Brain pericyte (primary cell): ENCODE measurements at places on chromosomes 12 and 14.

GRCh38 chr12:4210183-4210582, 63.4 kb upstream of the CCND2 start:
- DNase-seq = no peak

DNA sequence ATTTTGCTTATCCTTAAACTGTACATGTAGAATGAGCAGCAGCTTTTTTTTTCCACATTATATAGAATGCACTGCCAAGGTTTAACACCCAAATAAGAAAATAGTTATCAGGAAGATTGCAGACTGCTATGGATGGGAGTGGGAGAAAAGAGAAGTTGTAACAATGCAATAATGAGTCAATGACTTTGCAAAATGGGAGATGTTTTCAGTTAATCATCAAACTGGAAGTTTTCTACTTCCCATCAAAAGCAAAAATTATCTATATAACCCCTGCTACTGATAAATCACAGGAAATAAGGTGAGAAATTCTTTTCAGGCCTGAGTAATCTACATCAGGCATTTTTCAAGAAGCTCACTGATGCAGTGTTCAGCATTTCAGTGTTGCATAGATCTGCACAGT, 309.1 kb downstream of the GXYLT1 start:
- DNase-seq = no peak

DNA sequence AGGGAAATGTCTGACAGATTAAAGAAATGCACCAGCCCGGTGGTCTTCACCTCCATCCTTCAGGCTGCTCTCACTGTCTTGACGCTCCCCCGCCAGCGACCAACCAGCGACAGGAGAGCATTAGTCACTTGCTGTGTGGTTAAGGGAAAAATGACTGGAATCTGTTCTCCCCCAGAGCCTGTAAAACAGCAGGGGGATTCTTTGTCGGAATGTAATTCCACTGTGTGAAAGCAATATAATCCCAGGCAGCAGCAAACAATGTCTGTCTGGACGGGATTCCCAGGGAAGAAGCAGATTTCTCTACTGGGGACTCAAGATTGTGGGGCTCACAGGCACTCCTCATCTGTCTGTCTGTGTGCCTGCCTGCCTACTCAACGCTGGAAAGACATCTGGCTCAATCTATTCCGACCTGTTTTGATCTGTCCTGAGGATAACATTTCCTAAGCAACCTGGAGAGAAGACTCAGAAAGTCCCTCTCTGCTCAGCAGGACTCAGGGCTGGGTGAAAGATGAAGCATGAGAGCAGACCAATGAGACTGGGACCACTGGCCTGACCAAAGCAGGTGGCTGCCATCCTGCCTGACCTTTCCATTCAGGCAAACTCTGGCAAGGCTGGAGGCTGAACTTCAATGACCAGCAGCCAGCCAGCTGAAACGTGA, 54.6 kb downstream of the NUAK1 start:
- peak; percentile 67 for DNase-seq

DNA sequence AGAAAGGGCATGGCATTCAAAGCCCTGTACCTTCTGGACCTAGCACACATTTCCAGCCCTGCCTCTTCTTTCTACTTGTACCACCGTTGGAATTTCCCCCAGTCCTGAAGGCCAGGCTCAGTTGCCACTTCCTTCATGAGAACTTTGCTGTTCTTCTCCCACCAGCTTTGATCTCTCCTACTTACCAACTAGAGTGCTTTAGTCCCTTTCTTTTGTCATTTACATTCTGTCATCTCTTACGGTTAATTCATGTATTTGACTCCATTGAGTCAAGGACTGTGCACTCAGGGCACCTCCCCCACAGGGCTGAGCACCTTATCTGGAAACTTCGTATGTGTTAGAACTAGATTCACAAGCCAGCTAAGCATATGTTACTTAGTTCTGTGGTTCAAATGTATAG, 26.3 kb downstream of the BICDL1 start:
- DNase-seq = no peak

- no peak for DNase-seq
These were observed 8.8 kb downstream of the VPS37B start for GRCh38 chr12:122886851-122887818.

DNA sequence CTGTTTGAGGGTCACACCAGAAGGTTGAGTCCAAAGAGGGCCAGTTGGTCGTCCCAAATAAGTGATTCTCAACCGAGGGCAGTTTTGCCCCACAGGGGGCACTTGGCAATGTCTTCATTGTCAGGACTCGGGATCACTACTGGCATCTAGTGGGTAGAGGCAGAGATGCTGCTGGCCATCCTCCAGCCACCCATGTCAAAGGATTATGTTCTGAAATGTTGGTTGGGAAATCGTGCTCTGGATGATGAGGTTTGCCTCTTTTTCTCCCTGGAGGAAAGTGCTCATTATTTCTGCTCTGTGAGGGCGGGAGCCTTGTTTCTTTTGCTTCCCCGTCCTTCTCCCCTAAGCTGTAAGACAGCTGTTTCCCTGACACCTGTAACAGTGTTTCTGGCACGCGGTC, 3.6 kb downstream of the ZNF839 start:
- DNase-seq = peak; percentile 54

- DNase-seq = no peak
These were observed 12.6 kb downstream of the GIT2 start for GRCh38 chr12:109983432-109984142.

DNA sequence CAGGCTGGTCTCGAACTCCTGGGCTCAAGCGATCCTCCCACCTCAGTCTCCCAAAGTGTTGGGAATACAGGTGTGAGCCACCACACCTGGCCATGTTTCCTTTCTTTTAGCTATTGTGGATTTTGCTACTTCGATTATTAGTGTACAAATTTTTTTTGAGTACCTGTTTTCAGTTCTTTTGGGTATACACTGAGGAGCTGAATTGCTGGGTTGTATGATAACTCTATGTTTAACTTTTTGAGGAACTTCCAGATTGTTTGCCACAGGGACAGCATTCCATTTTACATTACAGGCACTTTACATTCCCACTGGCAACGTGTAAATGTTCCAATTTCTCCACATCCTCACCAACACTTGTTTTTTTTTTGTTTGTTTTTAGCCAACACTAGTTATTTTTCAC, 198.1 kb upstream of the TBX3 start:
- no peak for DNase-seq

GRCh38 chr12:15240898-15241297, 19.7 kb upstream of the RERG start:
- no peak for DNase-seq

- no peak for DNase-seq
These were observed 13.4 kb upstream of the CLEC12A start for GRCh38 chr12:9957834-9958233.

GRCh38 chr12:12273291-12273957, 6.6 kb upstream of the LRP6 start:
- DNase-seq = no peak

- DNase-seq = no peak
These were observed 144.2 kb downstream of the C12orf75 start for GRCh38 chr12:105474672-105475071.

DNA sequence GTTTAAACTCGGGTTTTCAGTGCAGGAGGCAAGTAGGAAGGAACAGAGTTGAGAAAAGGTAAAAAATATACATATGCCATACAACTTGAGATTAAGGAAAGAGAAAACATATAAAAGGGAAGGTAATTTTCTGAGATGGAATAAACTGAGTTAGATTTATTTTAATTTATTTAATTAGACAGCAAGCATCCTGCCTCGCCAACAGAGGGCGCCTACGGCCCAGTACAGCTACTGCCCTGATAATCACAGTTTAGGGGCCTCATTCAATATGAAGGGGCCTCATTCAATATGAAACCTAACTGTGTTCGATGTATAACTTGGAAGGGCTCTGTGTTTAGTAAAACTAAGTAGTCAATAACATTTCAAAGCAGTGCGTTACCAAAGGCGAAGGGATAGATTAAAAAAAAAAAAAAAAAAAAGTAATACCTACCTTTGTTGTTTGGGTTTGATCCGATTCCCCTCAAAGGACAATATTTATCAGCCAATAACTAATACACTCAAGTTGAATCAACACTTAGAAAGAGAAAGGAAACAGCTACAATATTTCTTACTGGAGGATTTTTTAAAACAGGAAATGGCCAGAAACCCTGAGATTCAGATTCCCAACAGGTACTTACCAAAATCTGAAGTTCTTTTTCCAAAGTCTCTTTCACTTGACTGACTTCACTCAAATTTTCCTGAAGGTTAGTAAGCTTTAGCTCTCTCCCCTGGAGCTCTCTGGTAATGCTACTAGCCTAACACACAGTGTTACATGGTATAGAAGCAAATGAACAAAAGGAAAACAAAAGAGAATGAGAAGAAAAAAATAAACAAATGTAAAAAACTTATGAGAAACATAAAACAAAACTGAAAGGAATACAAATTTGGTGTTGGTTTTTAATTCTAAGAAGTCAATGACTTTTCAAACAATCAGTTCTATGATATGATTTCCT, 70.0 kb upstream of the VPS33A start:
- DNase-seq = no peak

GRCh38 chr14:74492776-74493342, at the start of gene NPC2:
NPC2 (minus strand) TSS chr14:74493305; CDS start chr14:74493274, 31 bp downstream.
- no peak for DNase-seq

GRCh38 chr14:104157016-104157928, 18.9 kb downstream of the KIF26A start:
- DNase-seq = no peak

GRCh38 chr12:125069616-125070015, 4.4 kb downstream of the AACS start:
- DNase-seq = no peak

GRCh38 chr14:102262929-102263462, 42.0 kb downstream of the MOK start:
- no peak for DNase-seq

GRCh38 chr12:102571889-102572288, 91.5 kb upstream of the IGF1 start:
- no peak for DNase-seq

DNA sequence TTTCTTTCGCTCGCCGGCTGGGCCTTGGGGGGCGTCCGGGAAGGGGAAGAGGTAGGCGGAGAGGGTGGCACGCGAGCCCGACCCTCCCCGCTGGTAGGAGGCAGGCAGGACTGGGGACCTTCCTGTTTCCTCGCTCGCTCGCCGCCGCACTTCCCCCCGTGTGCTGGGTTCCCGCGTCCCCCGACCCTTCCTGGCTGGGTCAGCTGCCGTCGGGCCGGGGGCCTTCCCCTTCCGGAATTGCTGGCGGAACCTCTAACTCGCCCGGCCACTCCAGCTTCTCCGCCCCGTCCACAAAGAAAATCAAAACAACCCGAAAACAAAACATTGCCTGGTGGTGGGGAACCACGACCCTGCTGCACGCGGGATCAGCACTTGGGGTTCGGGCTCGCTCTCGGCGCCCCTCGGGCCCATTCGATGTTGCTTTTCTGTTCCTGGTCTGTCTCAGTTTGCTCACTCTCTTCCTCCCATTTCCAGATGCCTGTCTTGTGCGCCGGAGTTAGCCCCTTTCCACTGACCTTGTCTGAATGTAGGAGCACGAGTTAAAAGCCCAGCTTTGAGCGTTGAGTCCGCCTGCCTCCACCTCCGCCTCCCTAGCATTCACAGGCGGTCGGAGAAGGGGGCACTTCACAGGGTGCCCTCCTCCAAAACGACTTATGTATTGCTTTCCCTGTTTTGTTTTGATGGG, 581 bp downstream of the PAPOLA start:
- DNase-seq = no peak

DNA sequence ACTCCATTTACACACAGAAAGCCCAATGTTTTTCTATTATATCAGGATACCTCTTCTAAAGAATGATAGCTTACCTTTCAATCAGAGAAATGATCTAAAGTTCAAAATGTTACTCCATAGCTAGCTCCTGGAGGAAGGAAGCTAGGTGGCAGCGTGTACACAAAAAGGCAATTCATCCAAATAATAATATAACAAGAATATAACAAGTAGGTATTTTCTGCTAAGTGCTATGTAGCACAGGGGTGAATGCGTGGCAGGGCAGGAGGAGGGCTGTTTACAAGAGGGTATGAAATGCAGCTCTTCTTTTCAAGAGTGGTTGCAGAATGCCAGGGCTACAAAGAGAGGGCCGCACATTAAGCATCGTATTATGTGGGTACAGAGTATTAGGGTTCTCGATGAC, 663 bp upstream of the SNAPC1 start:
- no peak for DNase-seq

DNA sequence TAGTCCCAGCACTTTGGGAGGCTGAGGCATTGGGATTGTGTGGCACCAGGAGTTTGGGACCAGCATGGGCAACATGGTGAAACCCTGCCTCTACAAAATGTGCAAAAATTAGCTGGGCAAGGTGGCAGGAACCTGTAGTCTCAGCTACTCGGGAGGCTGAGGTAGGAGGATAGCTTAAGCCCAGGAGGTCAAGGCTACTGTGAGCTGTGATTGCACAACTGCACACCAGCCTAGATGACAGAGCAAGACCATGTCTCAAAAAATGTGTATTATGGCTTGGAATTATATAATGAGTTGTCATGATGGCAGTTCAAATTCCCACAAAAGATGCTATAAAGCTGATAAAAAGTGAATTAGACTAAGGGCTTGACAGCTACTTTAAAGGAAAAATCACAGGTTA, 20.6 kb upstream of the TMPRSS12 start:
- no peak for DNase-seq

DNA sequence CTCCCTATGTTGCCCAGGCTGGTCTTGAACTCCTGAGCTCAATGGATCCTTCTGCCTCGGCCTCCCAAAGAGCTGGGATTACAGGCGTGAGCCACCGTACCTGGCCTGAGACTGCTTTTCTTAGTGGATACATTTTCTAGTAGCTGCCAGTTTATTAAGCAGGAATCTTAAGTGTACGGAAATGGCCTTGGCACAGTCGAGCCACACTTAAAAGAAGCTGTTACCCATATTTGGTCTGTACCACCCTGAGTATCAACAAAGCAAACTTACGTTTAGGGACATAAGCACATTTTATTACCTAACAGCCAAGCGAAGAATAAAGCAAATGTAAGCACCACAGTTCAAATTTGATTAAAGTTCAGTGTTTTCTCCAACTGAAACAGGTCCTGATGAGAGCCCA, 50.7 kb upstream of the NR2C1 start:
- DNase-seq = no peak
